ENCODE measurements at places on chromosomes 11 and 22.

GRCh38 chr11:33734441-33735270, 1.6 kb downstream of the CD59 start:
- no peak for DNase-seq

GRCh38 chr11:3207526-3208189, 11.0 kb downstream of the MRGPRG start:
- DNase-seq, result no peak

GRCh38 chr11:44736791-44737190, 10.0 kb downstream of the TSPAN18 start:
- no peak for DNase-seq

DNA sequence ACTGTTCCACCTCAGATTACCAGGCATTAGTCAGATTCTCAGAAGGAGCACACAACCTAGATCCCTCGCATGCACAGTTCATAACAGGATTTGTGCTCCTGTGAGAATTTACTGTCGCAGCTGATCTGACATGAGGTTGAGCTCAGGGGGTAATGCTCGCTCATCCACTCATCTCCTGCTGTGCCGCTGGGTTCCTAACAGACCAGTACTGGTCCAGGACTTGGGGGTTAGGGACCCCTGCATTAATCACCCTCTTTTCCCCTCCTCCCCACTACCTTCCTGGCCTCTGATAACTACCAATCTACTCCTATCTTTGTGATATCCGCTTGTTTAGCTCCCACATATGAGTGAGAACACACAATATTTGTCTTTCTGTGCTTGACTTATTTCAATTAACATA, 83.5 kb upstream of the FSHB start:
- no peak for DNase-seq

DNA sequence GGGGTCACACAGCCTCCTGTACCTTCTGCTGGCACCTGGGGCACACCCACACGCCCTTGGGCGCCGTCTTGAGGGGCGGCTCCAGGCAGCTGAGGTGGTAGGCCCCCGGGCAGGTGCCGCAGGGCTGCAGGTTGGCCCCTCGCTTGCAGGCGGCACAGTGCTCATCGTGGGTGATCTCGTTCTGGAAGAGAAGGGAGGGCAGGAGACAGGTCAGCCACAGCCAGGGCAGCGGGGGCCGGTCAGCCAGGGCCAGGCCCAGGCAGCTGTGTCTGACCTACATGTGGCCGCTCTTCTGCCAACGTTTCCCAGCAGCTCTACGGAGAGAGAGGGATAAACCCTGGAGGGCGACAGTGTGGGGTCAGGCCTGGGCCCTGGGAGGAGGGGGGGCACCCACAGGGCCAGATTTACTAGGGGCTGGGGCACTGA, 121.9 kb downstream of the PHF21B start:
- no peak for DNase-seq

DNA sequence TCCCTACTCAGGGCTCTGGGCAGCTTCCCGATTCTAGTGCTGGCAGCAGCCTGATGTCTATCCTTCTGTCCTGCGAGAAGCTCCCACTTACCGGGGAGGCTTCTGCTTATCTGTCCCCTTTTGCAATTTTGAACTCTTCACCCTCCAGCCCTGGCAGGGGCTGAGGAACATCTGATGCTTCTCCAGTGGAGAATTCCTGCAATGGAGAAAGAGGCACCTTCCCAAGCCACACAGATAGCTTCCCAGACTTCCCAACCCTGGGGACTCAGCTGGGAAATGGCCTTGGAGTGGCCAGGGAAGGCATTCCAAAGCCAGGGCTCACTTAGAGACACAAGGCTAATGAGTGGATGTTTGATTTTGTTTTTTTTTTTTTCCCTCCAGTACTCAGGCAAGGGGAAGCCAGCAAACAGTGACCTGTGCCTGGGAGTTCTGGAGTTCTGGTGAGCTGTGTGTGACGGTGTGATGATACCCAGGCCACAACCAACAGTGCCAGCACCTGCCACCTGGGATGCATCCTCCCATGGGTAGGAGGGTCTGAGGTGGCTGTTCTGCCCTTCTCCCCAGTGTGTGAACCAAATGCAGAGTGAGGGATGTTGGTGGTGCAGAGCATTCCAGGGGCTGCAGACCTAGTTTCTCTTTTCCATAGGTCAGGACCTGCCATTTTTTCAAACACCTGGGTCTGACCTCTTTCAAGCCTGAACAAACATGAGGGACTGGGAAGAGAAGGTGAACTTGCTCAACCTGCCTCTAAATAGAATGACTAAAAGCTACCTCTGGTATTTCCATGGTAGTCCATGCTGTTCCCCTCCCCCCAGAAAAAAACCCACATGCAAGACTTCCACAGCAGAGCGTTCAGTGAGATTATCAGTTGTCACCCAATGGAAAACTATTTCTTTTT, 95.1 kb downstream of the CCDC81 start:
- DNase-seq, result no peak

- no peak for DNase-seq
Observed at GRCh38 chr11:69704508-69705253, 859 bp upstream of the FGF19 start.

DNA sequence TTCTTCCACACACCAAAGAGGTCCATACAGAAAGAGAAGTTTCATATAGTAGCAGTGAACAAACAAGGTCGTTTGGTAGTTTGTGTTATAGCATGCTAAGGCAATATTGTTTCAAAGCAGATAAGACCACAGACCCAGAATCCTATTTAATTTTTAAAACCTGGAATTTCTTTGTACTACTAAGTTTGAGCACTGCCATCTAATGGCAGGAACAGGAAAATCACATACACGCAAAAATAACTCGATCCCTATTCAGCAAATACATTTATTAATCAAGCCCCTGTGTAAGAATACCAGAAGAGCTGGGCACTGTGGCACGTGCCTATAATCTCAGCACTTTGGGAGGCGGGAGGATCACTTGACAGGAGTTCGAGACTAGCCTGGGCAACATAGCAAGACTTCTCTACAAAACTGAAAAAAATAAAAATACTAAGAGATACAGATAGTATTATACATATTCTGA, 2.9 kb upstream of the BTBD10 start:
- DNase-seq, result peak; percentile 33

DNA sequence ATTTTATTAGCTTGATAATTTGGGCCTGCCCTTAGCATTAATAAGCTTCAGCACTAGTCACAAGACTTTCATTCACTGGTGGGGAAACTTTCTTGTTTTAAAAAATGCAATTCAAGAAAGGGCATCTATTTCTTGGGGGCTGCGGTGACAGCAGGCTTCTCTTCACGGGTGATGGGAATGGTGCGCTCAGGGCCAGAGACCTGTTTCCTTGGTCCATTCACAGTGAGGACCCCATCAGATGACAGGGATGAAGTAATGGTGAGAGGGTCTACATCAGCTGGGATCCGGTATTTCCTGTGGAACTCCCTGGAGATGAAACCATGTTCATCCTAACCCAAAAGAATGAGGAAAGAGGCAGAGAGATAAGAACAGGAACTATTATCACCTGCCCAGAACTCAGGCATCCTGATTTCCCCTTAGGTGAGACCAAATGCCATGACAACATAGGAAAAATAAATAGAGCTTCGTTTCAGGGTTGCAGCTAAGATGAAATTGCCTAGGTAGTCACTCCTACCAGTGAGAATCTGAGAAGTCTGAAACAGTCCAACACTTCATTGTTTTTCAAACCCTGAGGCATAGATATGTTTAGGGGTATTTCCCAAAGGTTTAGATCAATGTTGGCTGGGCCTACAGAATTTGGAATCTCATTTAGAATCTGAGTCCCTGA, 2.8 kb downstream of the CRYAB start:
- no peak for DNase-seq

DNA sequence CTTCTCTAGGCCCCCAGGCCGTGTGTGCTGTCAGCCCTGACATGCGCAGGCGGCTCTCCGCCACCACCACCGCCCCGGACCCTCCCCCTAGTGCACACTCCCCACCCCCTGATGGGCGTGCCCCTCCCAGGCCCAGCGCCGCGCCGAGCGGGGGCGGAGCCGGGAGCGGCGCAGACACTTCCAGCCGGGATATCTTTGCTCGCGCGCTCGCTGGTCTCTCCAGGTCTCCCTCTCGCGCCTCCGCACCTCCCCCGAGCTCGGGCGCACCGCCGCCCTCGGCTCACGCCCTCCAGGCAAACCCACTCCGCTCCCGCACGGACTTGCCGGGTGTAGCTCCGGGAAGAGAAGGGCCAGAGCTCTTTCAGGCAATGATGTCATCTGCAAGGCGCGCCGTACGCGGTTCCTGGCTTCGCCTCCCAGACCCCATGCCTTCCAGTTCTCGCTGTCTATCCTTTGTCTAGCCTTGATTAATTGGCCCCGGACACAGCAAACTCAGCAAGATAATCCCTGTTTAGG, at the start of gene SCN3B:
SCN3B (minus strand) TSS at position 59 of the 516 bp plus-strand sequence. CDS start 823 bp downstream, outside the sequence.
- DNase-seq, result peak; percentile 45

DNA sequence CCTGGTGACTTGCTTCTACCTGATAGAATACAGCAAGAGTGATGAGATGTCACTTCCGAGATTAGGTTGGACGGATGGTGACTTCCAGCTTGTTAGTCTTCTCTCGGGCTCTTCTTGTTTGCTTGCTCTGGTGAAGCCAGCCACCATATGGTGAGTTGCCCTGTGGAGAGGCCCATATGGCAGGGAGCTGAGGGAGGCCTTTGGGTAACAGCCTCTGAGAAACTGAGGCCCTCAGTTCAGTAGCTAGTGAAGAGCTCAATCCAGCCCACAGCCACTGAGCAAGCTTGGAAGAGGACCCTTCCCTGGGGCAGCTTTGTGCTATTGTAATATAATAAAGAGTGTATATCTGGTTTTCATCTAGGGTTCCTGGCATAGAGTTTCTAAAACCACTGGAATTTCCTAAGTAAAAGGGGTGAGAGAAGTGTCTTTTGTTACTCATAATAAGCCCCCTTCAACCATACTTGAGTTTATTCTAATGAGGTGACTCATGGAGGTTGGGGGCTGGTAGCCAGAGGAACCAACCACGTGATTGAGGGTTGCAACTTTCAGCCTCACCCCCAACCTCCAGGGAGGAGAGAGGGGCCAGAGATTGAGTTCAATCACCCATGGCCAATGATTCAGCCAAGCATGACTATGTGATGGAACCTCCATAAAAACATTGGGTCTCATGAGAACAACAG, 8.0 kb upstream of the TPCN2 start:
- no peak for DNase-seq

DNA sequence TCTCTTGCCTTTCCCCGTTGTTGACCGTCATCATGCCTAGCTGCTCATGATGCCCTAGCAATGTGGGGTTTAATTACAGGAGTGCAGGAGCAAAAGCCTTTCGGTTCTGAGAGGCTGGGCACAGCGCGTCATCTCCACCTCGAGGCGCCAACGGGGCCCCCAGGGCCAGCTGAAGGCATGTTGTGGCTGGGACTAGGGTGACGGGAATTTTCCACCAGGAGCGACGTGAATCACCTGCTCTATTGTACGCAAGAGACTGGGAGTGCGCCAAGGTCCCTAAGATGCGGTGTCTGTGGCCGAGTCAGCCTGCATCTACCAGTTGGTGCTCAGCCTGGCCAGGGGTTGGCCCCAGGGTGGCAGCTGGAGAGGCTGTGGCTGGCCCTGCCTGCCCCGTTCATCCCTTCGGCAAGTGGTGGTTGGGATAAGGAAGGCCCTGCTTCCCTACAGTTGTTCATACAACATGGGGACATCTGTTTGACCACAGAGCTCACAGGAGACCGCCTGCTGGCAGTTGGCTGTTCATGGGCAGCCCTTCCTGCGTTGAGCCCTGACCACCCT, 1175.6 kb downstream of the BRD1 start:
- no peak for DNase-seq

- no peak for DNase-seq
Observed at GRCh38 chr11:86222081-86222480, 22.5 kb upstream of the EED start.

DNA sequence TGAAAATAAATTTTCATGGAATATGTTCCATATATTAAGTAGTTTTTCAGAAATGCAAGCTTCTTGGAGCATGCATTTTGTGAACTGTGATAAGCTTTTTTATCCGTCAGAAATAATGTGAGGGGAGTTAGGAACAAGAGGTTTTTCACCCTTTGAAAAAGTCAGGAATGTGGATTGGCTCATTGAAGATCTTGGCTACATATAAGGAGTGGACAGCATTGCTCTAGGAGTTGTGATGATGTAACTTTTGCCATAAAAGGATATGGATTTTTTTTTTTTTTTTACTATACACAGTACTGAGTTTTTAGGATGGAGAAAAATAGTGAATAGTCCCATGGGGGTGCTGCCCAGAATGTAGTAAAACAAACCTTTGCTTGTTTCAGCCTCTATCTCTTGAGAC, 180.2 kb downstream of the NAV2 start:
- DNase-seq, result no peak

DNA sequence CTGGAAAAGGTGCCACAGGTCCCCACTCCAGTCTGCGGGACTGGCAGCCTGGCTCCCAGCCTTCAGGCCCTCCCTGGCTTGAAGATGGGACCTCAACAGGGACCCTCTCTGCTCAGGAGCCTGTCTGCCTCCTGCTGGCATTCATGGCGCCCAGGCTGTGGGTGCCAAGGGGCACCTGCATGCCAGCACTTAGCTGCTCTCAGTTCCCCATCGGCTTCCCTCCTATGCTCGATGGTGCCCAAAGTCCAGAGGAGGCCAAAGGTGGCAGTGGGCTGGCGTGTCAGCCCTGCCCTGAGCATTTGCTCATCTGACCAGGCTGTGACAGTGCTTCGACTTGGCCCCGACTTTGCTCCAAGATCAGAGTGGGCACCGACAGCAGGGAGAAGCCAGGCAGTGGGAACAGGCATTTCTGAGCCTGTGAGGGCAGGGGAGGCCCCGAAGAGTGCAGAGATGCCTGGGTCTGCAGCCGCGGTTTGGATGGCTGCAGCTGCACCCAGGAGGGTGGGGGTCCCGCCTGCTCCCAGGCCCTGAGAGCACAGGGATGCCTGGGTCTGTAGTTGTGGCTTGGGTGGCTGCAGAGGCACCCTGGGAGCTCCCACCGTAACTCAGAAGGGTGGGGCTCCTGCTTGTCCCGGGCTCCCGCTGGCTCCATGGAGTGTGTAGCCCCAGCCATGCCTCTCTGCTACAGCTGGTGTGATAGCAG, 463.6 kb downstream of the TBC1D22A start:
- no peak for DNase-seq

- peak; percentile 11 for DNase-seq
Observed at GRCh38 chr22:39825661-39826102, 67.9 kb downstream of the ENTHD1 start.

- DNase-seq, result no peak
Observed at GRCh38 chr11:32830796-32831195, 1.1 kb downstream of the PRRG4 start.

- no peak for DNase-seq
Observed at GRCh38 chr11:36373016-36374010, 77.2 kb downstream of the PRR5L start.

DNA sequence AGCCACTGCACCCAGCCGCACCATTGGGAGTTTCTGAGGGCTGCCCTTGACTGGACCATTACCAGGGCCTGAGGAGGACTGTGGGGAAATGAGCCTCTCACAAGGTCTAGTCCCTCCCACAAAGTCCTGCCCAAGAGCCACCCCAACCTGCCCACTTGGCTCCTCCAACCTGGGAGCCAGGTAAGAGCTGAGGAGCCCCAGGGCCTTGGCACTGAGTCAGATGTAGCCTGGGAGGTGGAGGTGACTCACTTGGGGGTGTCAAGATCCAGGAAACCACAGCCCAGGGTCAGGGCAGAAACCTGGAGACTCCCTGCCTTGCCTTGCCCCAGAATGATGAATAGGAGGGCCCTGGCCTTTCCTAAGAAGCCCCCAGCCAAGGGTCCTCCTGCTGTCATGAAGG, 25.8 kb upstream of the P2RY2 start:
- no peak for DNase-seq

- DNase-seq, result no peak
Observed at GRCh38 chr22:32411402-32411801, 645 bp downstream of the RTCB start.

Measured in germinal center (tissue), 1 donor.